Activated CD4-positive, alpha-beta T cell treated with anti-CD3 and anti-CD28 coated beads, Interleukin-2, amount 10 ng/mL, durations not matched to agents 7 days and 5 days (primary cell): ENCODE measurements at places on chromosomes 6 and 20. TPM values are rescaled to one million over a fixed set of nuclear protein-coding genes. Genes with fewer than 3 reads are reported as not detected.

- no peak overlapping the region for H3K27ac ChIP-seq
- peaks cover 88% of the 10 kb centered on the region for H3K4me1 ChIP-seq
- H3K27me3 ChIP-seq: no peaks in the 10 kb centered on the region
- no peak overlapping the region for H3K4me3 ChIP-seq
- peaks cover 80% of the 10 kb centered on the region for H3K36me3 ChIP-seq
Observed at GRCh38 chr6:90072501-90072900, 178.2 kb downstream of the GJA10 start.

The TENT5A gene
- total RNA-seq: 2.0 TPM

The CST8 gene
- total RNA-seq: not detected

- peaks cover 6% of the 10 kb centered on the region for H3K4me1 ChIP-seq
- H3K27me3 ChIP-seq: peaks cover 23% of the 10 kb centered on the region
- H3K4me3 ChIP-seq: no peak overlapping the region
- no peak for DNase-seq
Observed at GRCh38 chr20:50187403-50188051, 3.1 kb upstream of the CEBPB start.

DNA sequence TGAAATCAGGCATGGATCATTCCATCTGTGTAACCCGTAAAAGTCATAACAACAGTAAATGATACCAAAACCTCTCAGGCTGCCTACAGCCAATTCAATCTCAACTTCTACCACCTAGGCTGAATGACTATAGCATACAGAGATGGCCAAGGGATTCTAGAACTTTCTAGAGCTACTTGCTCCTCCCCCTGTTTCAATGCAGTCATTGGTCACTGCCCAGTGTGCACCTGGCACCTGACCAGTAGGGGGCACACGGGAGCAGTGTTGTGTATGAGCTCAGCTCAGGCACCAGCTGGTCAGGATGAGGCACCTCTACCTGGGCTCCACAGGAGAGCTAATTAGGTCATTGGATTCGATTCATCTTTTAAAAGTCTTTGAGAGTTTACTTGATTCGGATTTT, 86.2 kb downstream of the PLEKHG1 start:
- no peak overlapping the region for H3K27ac ChIP-seq
- H3K4me1 ChIP-seq: peaks cover 27% of the 10 kb centered on the region
- H3K27me3 ChIP-seq: no peaks in the 10 kb centered on the region
- H3K36me3 ChIP-seq: no peaks in the 10 kb centered on the region
- peak; percentile 51 for DNase-seq
- no peak overlapping the region for H3K4me3 ChIP-seq

The ZNF165 gene
- total RNA-seq: 0.54 TPM

GRCh38 chr6:122673343-122673961, 63.2 kb downstream of the PKIB start:
- H3K27me3 ChIP-seq: peaks cover 6% of the 10 kb centered on the region
- DNase-seq: no peak
- H3K4me1 ChIP-seq: no peaks in the 10 kb centered on the region
- no peaks in the 10 kb centered on the region for H3K36me3 ChIP-seq
- H3K27ac ChIP-seq: no peak overlapping the region
- no peak overlapping the region for H3K4me3 ChIP-seq

- no peaks in the 10 kb centered on the region for H3K27me3 ChIP-seq
- peaks cover 52% of the 10 kb centered on the region for H3K4me1 ChIP-seq
- H3K4me3 ChIP-seq: no peak overlapping the region
- H3K27ac ChIP-seq: no peak overlapping the region
- DNase-seq: no peak
- H3K36me3 ChIP-seq: no peaks in the 10 kb centered on the region
Observed at GRCh38 chr20:50389808-50390684, 120.1 kb upstream of the PTPN1 start.

- peaks cover 4% of the 10 kb centered on the region for H3K36me3 ChIP-seq
- peak overlapping the region; percentile 13 for H3K4me3 ChIP-seq
- no peak for DNase-seq
- H3K27ac ChIP-seq: no peak overlapping the region
- peaks cover 20% of the 10 kb centered on the region for H3K4me1 ChIP-seq
Observed at GRCh38 chr6:93416571-93417420, 2.6 kb downstream of the EPHA7 start.

The OR2B6 gene
- not detected for total RNA-seq

The PSORS1C1 gene
- 0.57 TPM for total RNA-seq

The CLDN20 gene
- not detected for total RNA-seq

GRCh38 chr6:45634231-45634630, 256.5 kb upstream of the SUPT3H start:
- no peaks in the 10 kb centered on the region for H3K27me3 ChIP-seq
- peaks cover 1% of the 10 kb centered on the region for H3K4me1 ChIP-seq
- H3K36me3 ChIP-seq: no peaks in the 10 kb centered on the region
- no peak for DNase-seq
- H3K4me3 ChIP-seq: no peak overlapping the region

The LIME1 gene
- total RNA-seq: 302 TPM

DNA sequence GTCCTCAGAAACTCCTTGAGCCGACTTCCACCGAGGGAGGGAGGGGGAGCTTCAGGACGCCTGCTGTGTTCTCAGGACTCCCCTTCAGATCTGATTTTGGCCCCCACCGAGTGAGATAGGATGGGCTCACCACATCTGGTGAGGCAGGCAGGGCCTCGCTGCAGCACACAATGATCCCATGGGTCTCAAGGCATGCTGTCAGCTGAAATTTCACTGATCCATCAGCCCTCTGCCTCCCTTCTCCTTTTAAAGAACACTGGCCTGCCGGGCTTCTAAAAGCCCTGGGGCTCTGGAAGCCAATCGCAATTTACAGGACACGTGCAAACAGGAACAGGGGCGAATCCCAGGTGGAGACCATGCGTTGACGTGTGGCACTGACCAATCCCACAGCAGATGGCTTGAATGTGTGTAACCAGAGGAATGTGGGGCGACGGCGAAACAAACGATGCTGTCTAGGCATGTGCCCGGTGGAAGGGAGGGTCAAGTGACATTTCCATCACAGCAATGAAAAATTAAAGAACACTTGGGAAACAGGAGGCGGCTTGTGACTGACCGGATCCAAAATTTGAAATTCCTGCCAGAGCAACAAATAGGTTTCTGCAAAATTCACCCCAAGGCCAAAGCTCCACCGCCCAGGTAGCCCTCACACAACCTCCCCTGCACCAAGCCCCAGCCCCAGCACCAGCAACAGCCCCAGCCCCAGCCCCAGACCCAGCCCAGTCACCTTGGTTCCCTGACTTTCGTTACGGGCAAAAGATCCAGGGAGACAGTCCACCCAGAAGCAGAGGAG, 167.1 kb upstream of the ZNF337 start:
- no peaks in the 10 kb centered on the region for H3K36me3 ChIP-seq
- peak overlapping the region; percentile 46 for H3K4me3 ChIP-seq
- DNase-seq: no peak
- peaks cover 44% of the 10 kb centered on the region for H3K4me1 ChIP-seq
- H3K27ac ChIP-seq: no peak overlapping the region

The DLK2 gene
- total RNA-seq: not detected

- no peaks in the 10 kb centered on the region for H3K27me3 ChIP-seq
- no peak overlapping the region for H3K4me3 ChIP-seq
- no peaks in the 10 kb centered on the region for H3K4me1 ChIP-seq
- peaks cover 11% of the 10 kb centered on the region for H3K36me3 ChIP-seq
- no peak overlapping the region for H3K27ac ChIP-seq
Observed at GRCh38 chr6:135600931-135601330, 103.4 kb upstream of the AHI1 start.

The FANCE gene
- total RNA-seq: 13.0 TPM

DNA sequence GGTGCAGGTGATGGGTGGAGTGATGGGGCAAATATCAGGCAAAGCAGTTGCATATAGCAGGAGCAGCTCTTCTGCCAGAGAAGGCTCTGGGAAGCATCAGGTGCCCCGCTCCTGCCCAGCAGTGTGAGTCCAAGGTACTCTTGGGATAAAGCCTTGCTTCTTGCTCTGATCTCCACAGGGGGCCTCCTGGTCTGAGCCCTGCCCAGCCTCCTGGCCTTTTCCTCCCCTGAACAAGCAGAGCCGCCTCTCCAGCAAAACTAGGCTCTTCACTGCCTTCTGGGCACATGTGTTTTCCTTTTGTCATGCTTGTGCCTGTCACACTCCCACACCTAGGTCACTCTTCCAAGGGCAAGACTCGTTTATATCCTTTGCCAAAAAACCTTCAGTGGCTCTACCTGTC, 34.3 kb downstream of the SIRPA start:
- peaks cover 8% of the 10 kb centered on the region for H3K27me3 ChIP-seq
- H3K36me3 ChIP-seq: no peaks in the 10 kb centered on the region
- H3K4me3 ChIP-seq: no peak overlapping the region
- no peak for DNase-seq

- peaks cover 10% of the 10 kb centered on the region for H3K4me1 ChIP-seq
- no peak overlapping the region for H3K27ac ChIP-seq
- DNase-seq: no peak
- peaks cover 65% of the 10 kb centered on the region for H3K36me3 ChIP-seq
- no peak overlapping the region for H3K4me3 ChIP-seq
Observed at GRCh38 chr6:108243836-108244235, 17.0 kb downstream of the SNX3 start.

The NRSN1 gene
- not detected for total RNA-seq

- no peaks in the 10 kb centered on the region for H3K27me3 ChIP-seq
- no peak overlapping the region for H3K4me3 ChIP-seq
- peaks cover 57% of the 10 kb centered on the region for H3K4me1 ChIP-seq
- peaks cover 15% of the 10 kb centered on the region for H3K36me3 ChIP-seq
- no peak overlapping the region for H3K27ac ChIP-seq
- no peak for DNase-seq
Observed at GRCh38 chr6:157533048-157533871, 152.3 kb downstream of the ZDHHC14 start.

- DNase-seq: no peak
- H3K36me3 ChIP-seq: no peaks in the 10 kb centered on the region
- no peaks in the 10 kb centered on the region for H3K4me1 ChIP-seq
- peaks cover 30% of the 10 kb centered on the region for H3K27me3 ChIP-seq
- H3K4me3 ChIP-seq: no peak overlapping the region
Observed at GRCh38 chr6:105546754-105547153, 143.9 kb upstream of the PREP start.

GRCh38 chr6:124066269-124066668, 262.6 kb downstream of the NKAIN2 start:
- H3K27me3 ChIP-seq: no peaks in the 10 kb centered on the region
- no peak overlapping the region for H3K4me3 ChIP-seq

- no peak for DNase-seq
- no peaks in the 10 kb centered on the region for H3K4me1 ChIP-seq
- no peak overlapping the region for H3K4me3 ChIP-seq
- no peaks in the 10 kb centered on the region for H3K36me3 ChIP-seq
- no peak overlapping the region for H3K27ac ChIP-seq
Observed at GRCh38 chr6:93040375-93040774, 379.0 kb downstream of the EPHA7 start.

GRCh38 chr20:609371-609964, 641 bp downstream of the TCF15 start:
- H3K4me3 ChIP-seq: no peak overlapping the region
- DNase-seq: no peak
- peaks cover 9% of the 10 kb centered on the region for H3K4me1 ChIP-seq
- H3K27ac ChIP-seq: no peak overlapping the region

The NRN1 gene
- 7.0 TPM for total RNA-seq

The MCHR2 gene
- total RNA-seq: not detected

DNA sequence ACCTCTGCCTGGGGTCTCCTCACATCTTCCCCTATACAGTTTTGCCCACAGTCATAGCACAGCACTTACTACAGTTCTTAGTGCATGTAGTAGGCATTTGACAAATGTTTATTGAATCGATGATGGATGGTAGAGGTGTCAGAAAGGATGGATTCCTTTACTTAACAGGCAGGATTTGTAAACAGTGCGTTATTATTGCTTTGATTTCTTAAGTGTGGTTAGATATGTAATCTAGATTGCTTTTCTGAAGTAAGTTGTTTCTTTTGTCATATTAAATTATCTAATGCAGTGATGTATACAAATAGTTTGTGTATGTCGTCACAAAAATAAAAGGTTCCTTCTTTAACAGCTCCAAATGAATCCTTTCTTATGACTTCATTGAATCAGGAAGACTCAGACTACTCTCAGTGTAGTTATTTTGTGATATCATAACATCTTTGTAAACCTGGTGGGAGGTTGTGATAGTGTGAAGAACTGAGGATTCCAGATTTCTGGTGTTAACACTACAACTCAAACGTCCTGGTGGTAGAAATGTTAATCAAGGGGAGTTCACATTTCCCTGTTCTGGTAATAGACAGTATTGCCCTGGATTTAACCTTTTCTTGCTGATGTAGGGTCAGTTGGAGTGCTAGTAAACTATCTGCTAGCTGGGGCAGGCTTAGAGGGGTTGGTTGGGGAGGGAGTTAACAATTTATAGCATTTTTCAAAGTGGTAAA, 87.7 kb downstream of the HIVEP1 start:
- no peak for DNase-seq
- H3K36me3 ChIP-seq: peaks cover 14% of the 10 kb centered on the region
- peaks cover 20% of the 10 kb centered on the region for H3K4me1 ChIP-seq

The THEMIS gene
- 89.2 TPM for total RNA-seq

GRCh38 chr6:113576310-113576709, 280.8 kb upstream of the MARCKS start:
- no peaks in the 10 kb centered on the region for H3K27me3 ChIP-seq
- no peak for DNase-seq
- no peaks in the 10 kb centered on the region for H3K36me3 ChIP-seq
- no peak overlapping the region for H3K27ac ChIP-seq
- no peak overlapping the region for H3K4me3 ChIP-seq
- H3K4me1 ChIP-seq: no peaks in the 10 kb centered on the region

DNA sequence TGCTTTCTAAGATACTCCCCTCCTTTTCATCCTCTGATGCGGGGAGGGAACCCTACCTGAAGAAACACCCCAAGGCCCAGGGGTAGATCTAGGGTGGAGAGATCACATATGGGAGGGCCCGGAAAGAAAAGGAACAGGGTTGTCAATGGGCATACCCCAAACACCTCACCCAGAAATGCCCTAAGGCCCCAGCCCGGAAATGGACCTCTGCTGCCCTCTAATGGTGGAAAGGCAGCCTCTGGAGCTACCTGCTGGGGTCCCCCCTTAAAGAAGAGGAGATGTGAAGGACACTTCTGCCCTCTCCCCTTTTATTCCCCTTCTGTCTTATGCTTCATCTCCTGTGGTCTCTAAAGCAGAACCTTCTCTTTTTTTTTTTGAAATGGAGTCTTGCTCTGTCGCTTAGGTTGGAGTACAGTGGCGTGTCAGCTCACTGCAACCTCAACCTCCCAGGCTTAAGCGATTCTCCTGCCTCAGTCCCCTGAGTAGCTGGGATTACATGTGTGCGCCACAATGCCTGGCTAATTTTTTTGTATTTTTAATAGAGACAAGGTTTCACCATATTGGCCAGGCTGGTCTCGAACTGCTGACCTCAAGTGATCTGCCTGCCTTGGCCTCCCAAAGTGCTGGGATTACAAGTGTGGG, 458 bp upstream of the ARMC12 start:
- no peaks in the 10 kb centered on the region for H3K27me3 ChIP-seq
- H3K4me1 ChIP-seq: peaks cover 48% of the 10 kb centered on the region
- peak; percentile 90 for DNase-seq
- H3K4me3 ChIP-seq: no peak overlapping the region
- peak overlapping the region; percentile 66 for H3K27ac ChIP-seq

The ALDH8A1 gene
- 0.89 TPM for total RNA-seq

- peaks cover 33% of the 10 kb centered on the region for H3K4me1 ChIP-seq
- peaks cover 54% of the 10 kb centered on the region for H3K36me3 ChIP-seq
- no peak overlapping the region for H3K27ac ChIP-seq
Observed at GRCh38 chr6:149108038-149108748, 209.3 kb upstream of the TAB2 start.

The TAGAP gene
- total RNA-seq: 67.9 TPM
